HuH-7.5 (cell line): ENCODE measurements at places on chromosomes 1 and 21.

DNA sequence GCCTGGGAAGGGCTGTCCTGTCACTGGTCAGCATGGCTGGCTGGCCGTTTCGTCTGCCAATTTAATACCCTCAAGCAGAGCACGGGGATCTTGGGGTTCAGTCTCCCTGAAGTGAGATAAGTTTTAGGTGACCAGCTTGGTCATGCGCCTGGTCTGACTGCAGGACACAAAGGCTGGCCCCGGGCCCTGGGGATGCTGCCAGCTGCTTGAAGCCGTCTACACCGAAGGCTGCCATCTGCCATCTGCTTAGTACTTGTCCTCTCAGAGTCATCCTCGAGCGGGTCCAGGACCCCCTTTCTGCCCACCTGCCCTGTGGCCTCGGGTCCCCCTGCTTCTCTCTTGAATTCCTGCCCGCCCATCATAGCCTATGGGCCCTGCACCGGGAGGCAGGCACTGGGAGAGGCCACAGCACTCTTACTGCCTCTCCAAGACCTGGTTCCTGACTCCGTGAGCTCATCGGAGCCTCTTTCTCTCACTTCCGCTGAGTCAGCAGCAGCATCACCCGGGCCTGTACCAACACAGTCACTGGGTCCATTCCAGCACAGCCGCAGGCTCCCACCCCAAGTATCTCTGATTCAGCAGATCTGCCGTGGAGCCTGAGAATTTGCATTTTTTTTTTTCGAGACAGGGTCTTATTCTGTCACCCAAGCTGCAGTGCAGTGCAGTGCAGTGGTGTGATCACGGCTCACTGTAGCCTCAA, 7.0 kb downstream of the FBLIM1 start:
- DNase-seq = no peak

GRCh38 chr1:5664906-5665875, 327.0 kb downstream of the NPHP4 start:
- no peak for DNase-seq

DNA sequence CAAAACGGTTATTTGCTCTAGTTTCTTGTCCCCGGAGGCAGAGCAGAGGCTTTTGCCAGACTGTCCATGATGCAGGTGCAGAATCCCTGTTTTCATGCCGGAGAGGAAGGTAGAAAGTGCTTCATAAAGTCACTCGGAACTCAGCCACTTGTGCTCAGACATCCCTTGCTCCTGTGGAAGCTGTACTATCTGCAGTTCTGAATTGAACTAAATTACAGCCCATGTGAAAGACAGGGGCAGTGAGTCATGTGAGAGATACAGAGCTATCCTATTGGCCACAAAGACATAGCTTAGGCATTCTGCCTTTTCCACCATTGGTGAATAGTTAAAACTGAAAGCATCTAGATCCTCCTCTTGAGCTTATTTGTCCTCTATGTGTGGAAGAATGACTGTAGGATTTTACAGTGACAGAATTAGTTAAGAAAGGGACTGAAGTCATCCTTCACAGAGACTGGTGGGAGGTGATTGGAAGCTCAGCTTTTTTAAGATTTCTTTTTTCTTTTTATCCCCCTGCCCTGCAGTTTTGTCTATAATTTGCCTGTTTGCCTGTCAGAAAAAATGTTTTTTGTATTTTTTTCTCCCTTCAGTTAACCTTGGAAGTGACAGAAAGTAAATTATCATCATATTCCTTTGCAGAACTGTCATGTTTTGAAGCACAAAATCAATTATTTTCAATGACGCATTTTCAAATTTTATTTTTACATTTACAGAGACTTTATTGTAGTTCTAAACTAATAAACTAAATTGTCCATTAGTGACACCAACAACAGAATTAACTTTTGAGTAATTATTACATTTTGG, 298.6 kb downstream of the PTPRC start:
- peak; percentile 63 for DNase-seq

DNA sequence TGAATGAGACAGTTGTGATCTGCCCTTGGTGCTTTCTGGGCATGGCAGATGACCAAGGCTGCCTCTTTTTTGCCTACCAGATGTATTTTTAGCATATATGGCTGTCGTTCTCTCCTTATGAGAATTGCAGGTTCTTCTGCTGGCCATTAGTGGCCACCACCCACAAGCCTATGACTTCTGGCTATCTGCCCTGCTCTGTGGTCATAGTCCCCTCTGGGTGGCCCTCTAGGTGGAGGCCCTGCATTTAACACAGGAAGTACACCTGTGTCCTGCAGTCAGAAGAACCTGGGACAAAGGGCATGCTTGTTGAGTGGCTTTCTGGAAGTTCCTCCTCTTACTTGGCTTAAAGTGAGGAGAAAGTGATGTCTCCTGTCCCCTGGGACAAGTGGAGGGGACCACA, 6.5 kb downstream of the FCAMR start:
- no peak for DNase-seq

DNA sequence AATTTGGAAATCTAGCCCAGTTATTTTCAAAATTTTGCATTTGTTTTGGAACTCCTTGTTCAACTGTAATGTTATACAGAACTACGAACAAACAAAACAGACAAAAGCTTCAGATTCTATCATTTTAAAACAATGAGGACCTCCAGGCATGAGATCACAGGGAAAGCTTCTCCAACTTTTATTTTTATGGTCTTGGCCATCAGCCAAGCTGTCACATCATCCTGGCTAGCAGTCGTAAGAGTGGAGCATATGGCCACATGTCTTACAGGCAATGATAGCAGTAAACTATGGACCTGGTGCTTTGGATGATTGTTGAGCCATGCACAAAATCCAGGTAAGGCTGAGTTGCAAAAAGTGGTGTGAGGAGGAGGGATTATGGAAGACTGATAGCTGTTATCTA, 299.6 kb downstream of the LMX1A start:
- no peak for DNase-seq

GRCh38 chr21:31756787-31757186, 24.9 kb upstream of the SCAF4 start:
- no peak for DNase-seq

- no peak for DNase-seq
Measured at GRCh38 chr1:32091591-32091990, 16.3 kb upstream of the KPNA6 start.

- no peak for DNase-seq
Measured at GRCh38 chr21:32756096-32756495, 15.5 kb downstream of the PAXBP1 start.

- no peak for DNase-seq
Measured at GRCh38 chr1:29546496-29546895, 310.2 kb downstream of the PTPRU start.

GRCh38 chr1:107139833-107140702, 771 bp upstream of the NTNG1 start:
- DNase-seq = no peak

- no peak for DNase-seq
Measured at GRCh38 chr1:30670240-30671060, 52.9 kb downstream of the MATN1 start.

DNA sequence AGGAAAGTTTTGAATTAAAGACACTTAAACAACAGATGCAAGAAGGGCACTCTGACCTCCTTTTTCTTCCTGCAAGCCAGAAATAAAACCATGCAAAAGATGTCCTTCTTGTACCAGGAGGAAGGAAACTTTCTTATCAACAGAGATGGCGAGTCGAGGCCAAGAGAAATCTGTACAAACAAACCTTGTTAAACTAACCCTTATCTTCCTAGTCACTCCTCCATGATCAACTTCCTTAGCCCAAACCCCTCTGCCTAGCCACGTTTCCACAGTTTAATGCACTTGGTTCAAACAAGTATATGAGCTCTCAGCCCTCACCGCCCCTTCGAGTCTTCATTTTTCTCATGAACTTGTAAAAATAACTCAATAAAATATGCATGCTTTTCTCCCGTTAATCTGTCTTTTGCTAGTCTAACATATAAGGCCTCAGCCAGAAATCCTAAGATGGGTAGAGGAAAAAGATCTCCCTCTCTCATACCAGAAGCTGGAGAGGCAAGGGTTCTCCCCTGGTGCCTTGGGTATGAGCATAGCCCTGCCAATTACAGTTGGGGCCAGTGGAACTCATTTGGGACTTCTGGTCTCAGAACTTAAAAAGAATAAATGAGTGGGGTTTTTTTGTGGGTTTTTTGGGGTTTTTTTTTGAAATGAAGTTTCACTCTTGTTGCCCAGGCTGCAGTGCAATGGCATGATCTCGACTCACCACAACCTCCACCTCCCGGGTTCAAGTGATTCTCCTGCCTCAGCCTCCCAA, 141.7 kb upstream of the SOD1 start:
- DNase-seq = no peak

DNA sequence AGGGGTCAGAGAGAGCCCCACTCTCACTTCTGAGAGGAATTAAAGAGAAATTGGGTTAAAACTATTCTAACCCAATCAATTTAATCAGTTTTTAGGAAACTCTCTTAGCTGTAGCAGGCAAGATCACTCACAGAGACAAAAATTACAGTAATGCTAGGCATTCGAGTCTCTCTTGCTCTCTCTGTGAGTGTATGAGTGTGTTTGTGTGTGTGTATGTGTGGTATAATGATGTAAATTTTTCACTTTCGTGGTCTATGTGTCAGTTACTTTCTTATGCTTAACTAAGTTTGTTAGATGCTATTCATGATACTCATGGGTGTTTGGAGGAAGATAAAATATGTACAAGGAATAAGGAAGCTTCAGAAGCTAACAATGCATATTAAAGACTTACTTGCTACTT, 131.3 kb downstream of the FASLG start:
- DNase-seq = no peak

DNA sequence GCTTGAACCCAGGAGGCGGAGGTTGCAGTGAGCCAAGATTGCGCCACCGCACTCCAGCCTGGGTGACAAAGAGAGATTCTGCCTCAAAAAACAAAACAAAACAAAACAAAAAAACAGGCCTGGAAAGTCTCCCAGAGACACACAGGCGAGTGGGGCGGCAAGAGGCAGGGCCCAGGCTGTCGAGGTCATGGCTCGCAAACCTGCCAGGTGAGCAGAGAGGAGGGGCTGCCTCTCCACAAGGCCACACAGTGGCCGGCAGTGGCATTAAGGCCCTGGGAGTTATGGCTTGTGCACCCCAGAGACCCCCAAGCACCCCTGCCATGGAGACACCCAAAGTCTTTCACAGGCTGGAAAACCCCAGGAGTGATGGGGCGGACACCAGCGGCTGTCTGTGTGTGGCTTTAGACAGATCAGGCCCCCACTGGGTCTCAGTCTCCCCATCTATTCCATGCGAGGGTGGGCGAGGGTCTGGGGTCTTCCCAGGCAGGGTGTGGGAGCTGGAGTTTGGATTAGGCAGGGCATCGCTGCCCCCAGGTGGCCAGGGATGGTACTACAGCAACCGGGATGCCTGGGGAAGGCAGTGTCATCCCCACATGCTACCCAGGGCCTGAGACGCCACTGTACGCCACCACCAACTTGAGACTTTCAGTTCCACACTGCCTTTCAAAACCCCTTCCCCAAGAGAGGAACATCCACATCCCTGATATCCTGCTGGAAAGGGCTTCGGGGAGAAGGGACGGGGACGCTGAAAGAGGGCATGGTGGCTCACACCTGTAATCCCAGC, 7.3 kb upstream of the CTRC start:
- DNase-seq = peak; percentile 82
